ENCODE measurements at places on chromosomes 7 and 10.
A peak's percentile ranks its signal among the peaks of the same experiment; 100 is the strongest.

DNA sequence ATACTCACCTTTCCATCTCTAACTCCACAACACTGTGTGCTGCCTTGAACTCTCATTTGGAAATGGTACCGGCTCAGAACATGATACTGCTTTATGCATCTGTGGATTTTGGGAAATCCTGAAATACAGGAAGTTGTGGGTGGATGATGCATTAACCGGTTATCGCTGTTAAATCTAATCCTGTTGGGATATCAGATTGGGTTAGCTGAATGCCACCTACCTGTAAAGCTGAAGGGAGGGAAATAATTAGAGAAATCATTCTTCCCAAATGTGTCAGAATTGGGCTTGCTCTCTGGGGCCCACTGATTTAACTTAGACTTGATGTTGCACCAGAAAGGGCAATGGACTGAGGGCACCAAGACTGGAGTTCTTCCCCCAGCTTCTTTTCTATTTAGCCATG lies 54.0 kb downstream of the CH25H start:
- no peak for DNase-seq

DNA sequence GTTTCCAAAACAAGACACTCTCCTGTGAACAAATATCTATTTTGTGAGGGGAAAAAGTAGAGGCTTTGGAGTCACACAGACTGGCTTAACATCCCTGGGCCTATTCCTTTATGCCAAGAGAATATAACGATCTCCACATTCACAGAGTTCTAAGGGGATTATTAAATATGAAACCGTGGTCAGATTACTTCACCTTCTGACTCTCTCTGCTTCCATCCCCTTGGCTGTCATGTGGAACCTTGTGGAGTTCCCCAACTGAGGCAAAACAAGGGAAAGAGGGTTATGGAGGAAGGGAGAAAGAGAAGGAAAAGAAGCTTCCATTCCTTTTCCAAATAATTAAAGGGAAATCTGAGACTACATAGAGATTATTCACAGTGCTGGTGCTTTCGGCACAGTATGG lies 55.5 kb upstream of the ATP6V0A4 start:
- DNase-seq = no peak

DNA sequence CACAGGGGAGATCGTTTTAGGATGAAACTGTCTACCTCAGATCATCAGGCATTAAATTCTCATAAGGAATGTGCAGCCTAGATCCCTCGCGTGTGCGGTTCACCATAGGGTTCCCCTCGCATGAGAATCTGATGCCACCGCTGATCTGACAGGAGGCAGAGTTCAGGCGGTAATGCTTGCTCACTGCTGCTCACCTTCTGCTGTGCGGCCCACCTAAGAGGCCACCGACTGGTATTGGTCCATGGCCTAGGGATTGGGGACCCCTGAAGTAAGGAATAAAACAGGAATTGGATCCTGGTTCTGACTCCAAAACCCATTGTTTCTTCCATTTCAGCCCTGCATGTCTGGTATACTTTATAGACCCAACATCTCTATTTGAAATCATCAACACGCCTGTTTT lies 4.1 kb downstream of the NOD1 start:
- no peak for DNase-seq

- DNase-seq = no peak
Measured at GRCh38 chr7:55548295-55548731, 24.0 kb downstream of the VOPP1 start.

DNA sequence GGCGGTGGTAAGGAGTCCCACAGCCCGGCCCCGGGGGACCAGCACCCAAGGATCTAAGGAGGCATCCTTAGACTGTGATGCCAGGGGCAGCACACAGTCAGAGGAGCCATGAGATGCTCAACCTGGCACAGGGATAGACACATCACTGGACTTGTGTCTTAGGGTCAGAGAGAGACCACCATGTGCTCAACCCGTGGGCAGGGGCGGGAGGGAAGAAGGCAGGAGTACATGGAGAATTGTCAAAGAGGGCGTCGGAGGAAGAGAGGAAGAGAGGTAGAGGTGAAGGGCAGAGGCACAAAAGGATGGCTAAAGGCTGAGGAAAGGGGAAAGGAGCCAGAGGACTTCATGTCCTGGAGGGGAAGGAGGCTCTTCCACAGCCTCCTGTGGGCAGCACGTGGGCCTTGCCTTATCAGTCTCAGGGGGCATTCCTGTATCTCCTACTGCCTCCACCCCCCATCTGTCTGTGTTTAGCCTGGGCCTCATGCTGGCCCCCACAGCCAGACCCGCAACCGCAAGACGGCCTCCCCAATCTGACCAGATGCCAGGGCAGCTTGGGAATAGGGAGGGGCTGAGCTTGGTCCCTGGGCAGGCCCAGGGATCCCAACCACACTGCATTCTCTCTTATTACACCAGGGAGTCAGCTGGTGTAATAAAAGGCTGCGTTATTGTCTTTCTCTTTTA lies 2.2 kb downstream of the ADCY1 start:
- no peak for DNase-seq

DNA sequence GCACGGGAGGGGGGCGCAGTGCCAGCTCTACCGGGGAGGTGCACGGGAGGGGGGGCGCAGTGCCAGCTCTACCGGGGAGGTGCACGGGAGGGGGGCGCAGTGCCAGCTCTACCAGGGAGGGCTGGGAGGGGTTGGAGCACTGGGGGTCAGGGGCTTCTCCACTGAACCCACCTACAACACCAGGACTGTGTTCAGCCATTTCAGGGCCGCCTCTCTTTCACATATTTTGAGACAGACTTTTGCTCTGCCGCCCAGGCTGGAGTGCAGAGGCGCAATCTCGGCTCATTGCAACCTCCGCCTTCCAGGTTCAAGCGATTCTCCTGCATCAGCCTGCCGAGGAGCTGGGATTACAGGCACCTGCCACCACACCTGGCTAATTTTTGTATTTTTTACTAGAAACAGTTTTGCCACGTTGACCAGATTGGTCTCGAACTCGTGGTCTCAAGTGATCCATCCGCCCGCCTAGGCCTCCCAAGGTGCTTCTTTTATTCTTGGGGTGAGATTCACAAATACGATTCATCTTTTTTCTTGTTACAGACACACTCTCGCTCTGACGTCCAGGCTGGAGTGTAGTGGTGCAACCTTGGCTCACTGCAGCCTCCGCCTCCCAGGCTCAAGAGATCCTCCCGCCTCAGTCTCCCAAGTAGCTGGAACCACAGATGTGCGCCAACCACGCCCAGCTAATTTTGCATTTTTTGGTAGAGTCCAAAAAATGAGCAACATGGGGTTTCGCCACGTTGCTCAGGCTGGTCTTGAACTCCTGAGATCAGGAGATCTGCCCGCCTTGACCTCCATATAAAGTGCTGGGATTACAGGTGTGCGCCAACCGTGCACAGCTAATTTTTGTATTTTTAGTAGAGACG lies 37.0 kb downstream of the ADAP1 start:
- DNase-seq = no peak

DNA sequence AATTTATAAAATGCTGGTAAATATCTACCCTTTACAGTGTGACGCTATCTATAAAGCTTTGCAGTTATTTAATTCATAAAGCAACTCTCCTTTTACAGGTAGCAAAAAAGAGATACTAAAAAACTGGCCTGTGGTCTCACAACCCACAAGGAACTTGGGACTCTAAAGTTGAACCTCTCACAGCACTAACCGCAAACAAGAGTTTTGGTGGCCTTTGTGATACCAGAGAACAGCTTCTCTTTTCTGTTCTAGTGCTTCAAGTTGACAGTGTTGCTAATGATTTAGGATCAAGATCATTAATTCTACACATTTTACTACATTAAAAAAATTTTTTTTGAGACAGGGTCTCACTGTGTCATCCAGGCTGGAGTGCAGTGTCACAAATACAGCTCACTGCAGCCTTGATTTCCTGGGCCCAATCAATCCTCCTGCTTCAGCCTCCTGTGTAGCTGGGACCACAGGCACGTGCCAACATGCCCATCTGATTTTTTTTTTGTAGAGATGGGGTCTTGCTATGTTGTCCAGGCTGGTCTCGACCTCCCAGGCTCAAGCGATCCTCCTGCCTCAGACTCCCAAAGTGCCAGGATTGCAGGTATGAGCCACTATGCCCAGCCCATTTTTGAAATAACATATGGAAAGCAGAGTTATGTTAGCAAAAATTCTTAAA lies 56.0 kb upstream of the ST8SIA6 start:
- DNase-seq = peak; percentile 39
